ENCODE measurements at places on chromosomes 7 and 10.

- DNase-seq = no peak
These were observed 131.5 kb downstream of the SPAG6 start for GRCh38 chr10:22476601-22477321.

DNA sequence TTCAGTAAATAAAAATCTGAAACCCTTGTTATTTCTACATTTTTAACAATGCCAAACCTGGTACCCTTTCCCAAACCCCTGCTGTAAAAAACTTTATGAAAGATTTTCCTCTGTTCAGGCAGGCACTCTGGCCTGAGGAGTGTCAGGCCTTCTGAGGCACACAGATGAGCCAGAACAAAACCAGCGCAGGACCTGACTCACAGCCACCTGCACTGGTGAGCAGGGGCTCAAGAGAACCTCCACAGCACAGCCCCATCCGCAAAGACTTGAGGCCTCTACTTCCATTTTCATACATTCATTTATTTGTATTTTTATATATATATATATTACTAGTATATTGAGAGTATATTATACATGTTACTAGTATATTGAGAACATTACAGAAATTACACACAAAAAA is 49.4 kb downstream of the COBL start:
- no peak for DNase-seq

- DNase-seq = no peak
These were observed 18.2 kb upstream of the PRKAG2 start for GRCh38 chr7:151895008-151895630.

DNA sequence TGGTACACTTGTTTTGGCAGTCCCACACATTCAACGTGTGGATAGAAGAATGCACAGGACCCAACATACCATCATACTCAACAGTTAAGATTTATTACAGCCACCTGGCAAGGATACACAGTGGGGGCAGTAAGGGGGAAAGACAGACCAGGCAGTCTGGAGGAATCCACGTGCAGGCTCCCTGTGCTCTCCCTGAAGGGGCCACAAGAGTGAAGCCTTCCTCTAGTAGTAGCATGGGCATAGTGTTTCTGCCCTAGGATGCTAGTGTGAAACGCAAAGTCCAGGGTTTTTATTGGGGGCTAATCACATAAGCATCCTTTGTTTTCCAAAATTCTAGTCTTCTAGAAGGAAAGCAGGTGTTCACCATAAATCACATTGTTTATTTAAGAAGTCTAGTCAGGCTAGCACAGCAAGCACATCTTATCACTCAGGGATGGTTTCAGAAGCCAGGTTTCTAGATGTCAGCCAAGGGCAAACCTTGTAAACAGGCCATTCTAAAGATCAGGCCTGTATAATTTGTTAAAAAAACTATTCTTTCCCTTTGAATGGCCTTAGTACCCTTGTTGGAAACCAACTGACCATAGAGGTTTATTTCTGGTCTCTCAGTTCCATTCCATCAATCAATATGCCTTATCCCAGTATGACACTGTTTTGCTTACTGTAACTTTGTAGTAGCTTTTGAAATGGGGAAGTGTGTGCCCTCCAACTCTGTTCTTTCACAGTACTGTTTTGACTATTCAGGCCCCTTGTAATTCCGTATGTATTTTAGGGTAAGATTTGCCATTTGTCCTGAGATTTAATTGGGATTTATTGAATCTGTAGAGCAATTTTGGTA is 12.4 kb upstream of the TFAM start:
- no peak for DNase-seq

- no peak for DNase-seq
These were observed 137.0 kb downstream of the SND1 start for GRCh38 chr7:127789031-127789430.

DNA sequence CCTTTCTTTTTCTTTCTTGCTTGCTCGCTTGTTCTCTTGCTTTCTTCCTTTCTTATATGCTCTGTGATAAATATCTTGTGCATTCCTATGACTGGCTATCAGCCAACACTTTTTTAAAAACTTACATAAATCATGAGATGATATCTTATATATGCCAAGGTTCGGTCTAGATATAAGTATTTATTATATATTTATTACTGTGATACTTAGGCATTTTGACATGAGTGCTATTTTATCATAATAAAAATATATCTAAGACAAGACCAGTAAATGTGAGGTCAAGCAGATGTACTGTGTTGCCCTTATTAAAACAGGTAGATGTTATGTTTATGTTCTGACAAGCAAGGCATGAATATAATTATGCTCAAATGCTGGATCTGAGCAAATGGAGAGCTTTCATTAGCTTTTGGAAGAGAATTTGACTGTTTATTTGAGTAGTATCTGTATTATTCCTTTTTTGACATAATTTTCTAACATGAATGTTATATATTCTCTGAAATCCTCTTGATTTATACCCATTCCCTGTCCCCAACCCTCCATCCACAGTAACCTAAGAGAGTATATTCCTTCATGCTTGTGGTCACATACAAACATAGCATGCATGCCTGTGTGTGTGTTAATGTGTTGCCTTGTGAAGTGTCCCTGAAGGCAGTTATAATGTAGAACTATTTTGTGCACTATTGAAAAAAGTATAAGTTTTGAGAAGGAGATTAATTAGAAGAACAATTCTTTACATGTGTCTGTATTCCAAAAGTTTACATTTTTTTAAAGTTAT is 158.0 kb downstream of the HDAC9 start:
- no peak for DNase-seq

DNA sequence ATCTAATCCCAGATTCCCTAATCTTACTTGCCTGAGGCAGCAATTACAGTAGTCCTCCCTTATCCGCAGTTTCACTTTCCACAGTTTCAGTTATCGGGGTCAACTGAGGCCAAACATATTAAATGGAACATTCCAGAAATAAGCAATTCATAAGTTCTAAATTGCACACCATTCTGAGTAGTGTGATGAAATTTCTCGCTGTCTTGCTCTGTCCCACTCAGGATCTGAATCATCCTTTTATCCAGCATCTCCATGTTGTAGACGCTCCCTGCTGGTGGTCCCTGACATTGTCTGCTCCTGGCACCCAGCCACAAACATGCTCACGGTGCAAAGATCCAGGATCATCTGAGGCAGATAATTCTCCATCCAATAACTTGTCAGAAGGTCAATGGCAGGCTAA is 128.7 kb upstream of the CXCL12 start:
- no peak for DNase-seq

- no peak for DNase-seq
These were observed 120.7 kb upstream of the CARD11 start for GRCh38 chr7:3164380-3164792.

DNA sequence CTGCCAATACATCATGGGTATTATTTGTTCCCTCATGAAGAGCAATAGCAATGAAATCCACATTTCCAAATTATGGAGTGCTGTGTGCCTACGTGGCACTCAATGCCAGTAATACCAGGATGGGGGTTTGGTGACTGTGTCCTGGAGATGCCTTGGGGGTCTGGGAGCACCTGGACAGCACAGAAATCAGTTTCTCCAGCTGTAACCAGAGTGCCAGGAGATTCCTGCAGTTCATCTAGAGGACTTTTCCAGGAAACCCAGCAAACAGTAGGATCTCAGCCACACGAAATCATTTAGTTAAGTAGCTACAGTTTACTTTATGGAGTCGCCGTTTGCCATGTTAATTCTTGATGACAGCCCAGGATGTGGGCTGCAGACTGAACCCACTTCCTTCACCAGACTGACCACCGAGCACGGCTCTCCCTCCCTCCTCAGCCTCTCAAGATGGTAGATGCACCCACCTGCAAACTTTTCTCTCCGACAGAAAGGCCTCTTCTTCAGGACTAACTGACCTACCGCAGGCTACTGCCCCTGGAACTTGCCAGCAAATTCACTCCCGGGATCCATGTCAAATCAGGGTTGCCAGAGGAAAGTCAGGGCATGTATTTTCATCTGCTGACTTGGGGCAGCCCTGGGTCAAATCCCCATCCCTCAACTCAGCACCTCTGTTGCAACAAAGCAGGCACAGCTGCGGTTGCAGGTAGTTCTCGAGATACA is 30.3 kb downstream of the MKI67 start:
- no peak for DNase-seq

DNA sequence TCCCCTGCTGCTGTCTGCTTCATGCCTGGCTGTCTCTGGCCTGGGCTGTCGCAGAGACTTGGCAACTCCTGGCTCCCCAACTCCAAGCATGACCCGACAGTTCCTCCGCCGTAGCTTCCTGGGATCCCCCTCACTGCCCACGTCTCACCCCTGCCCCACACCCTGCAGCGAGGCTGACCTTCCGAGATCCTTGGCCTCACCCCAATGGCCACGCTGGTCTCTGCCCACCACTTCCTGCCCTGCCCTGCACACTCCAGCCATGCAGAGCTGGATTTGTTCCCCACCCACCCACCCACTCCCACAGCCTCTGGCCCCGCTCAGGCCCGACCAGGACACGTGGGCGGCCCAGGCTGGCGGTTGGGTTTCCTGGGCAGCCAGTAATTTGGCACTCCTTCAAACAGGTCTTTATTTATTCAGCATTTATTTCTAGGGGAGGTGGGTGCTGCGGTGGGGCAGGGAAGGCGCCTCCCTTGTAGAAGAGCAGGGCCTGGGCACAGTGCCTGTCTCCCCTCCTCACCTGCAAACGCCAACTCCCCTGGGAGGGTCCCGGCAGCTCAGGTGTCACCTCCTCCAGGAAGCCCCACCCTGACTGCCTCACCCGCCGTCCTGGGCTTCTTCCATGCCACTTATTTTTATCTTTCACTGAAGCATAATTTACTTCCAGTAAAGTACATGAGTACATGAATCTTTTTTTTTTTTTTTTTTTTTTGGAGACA is 25.5 kb downstream of the GTF2IRD1 start:
- no peak for DNase-seq

- DNase-seq = no peak
These were observed 99.4 kb upstream of the EFCAB10 start for GRCh38 chr7:105680505-105681187.

DNA sequence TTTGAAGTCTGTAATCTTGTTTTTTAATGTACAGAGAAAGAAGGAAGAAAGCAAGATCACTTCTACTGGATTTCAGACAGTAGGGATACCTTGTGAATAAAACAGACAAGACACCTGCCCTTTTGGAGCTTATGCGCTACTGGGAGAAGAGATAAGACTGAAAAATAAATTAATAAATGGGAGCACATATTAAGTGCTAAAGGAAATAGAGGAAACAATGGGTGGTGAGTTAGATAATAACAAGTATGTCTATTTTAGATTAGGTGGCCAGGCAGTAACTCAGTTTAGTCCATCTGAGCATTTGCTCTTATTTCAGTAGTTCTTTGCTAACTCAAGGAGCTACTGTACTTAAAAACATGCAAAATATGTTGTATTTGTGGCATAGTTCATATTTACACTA is 15.9 kb downstream of the MIOS start:
- no peak for DNase-seq

- DNase-seq = no peak
These were observed 36.8 kb downstream of the WIPF3 start for GRCh38 chr7:29843093-29843492.

- DNase-seq = no peak
These were observed 320.4 kb downstream of the GLRX3 start for GRCh38 chr10:130456616-130457015.

DNA sequence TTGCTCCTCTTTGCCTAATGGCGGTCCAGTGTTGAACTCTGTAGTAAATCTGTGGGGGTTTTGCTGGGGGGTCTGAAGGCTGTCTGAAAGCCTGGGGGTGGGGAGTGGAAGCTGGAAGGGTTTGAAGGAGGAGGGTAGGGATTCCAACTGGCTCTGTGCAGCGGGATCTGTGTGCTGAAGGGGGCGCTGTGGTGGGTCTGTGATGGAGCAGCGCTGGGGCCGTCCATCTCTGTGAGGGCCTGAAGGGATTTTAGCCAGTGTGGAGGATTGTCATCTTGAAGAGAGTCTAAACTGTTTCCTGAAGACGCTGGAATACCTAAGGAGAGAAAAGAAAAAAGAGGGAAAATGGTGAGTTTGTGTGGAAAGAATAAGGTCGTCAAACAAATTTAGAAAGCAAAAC is 129.2 kb downstream of the STRA8 start:
- DNase-seq = no peak

GRCh38 chr10:15167411-15168290 is 842 bp downstream of the NMT2 start:
- DNase-seq = peak; percentile 45

GRCh38 chr7:157816086-157816485 is 479.3 kb downstream of the DNAJB6 start:
- DNase-seq = no peak

DNA sequence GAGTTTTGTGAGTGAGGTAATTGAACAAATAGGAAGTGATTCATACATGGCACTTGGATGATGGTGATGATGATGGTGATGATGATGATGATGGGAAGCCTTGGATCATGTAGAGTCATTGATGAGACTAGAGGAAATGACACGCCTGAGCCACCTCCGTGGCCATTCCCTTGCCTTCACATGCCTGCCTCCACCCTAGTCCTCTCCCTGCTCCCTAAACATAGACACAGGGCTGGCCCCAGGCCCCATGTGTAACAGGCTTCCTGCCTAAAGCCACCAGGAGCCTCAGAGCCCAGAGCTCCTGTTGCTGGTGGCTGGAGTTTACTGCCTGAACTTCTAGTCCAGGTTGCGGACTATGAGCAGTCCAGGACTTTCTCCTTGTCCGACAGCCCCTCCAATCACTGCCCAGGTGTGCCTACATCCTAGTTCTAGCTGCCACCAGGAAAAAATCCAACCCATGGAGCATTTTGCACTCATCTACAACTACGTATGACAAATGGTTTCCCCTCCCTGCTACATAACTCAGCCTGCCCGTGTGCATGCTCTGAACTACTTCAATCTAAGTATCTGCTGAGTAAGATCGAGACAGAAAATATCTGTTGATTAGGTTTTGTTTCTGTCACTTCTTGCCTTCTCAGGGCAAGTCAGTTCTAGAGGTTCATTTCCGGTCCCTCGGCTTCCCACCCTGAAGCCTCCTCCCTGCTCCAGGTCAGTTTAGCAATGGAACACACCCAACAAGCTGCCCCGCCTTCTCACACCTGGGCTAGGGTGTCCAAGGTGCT is 35.5 kb upstream of the KDM7A start:
- no peak for DNase-seq

GRCh38 chr10:33566001-33566400 is 231.5 kb upstream of the NRP1 start:
- no peak for DNase-seq

DNA sequence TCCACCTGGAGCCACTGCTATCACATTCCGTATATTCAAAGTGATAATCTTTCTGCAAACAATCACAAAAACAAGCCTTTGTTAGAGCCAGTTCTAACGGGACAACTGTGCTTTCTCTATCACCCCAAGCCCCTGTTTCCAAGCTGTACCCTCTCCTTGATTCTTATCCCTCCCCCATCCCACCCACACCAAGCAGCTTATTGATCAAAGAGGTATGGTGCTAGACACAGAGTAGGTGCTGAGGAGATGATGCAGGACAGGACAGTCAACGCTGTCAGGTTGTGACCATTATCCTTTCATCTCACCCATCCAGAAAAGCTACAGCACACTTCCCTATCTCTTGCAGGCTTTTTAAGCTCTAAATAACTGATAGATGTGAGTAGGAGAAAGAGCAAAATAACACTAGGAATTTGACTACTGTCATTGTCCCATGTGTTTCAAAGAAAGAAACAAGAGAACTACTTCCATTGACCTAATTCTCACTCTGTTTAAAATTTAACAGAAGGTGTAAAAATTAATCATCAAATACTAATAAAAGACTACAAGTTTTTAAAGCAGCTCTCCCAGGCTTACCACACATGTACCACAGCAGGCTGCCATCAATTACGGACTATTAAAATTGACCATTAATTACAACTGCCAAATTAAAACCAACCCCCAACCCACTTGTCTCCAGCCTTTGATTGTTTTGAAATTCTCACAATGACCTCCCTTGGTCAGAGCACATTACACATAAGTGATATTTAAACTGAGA is 94.3 kb downstream of the ELAPOR2 start:
- no peak for DNase-seq

GRCh38 chr7:79055722-79056415 is 397.6 kb downstream of the MAGI2 start:
- DNase-seq = no peak
